ENCODE measurements at places on chromosomes 12 and 14.
A peak's percentile ranks its signal among the peaks of the same experiment; 100 is the strongest.

DNA sequence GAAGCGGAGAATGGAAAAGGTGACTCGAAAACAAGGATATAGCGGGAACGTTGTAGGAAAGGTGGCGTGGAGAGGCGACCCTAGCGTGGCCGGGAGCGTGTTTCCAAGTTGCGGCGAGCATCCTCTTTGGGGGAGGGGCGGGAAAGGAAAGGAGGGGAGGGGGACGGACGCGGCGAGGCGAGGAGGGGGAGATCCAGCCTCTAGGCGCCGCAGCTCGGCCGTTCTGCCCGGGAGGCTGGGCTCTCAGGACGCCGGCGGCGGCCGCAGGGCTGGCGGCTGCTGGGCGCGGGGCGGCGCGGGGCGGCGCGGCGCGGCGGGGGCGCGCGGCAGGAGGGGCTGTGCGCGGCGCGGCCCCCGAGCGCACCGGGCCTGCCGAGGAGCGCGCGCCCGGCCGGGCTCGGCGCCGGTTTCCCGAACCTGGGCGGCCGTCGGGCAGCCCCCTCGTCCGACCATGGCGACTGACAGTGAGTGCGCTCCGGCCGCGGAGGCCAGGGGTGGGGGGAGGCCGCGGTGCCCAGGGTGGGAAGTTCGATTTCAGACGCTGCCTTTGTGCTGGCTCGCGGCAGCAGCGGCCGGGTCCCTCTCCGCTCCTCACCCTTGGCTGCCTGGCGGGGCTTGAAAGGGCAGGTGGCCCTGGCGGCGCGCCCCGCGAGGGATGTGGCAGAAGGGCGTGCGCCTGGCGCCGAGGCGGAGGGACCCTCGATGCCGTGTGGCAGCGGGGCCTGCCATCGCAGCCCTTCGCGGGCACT lies 50.3 kb downstream of the SNAPC1 start:
- no peak for DNase-seq

- no peak for DNase-seq
Observed at GRCh38 chr14:105074601-105075053, 9.4 kb upstream of the GPR132 start.

- peak; percentile 64 for DNase-seq
Observed at GRCh38 chr12:6279256-6279628, 31.2 kb upstream of the PLEKHG6 start.

DNA sequence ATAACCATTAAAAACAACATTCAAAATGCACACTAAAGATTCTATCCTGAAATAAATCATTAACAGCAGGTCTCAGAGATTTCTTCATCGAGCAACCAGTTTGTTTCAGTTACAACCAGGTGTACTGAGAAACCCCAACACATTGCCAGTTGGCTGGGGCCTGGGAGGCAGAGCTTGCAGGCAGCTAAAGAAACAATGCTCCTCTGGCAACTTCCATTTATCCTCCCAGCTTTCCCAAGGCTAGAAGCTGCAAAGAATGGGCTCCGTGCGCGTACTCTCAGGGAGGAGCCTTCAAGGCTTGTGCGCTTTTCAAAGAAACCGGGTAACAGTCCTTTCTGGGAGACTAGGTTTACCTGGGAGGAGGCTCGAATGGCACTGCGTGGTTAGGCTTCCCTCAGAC lies 181.6 kb downstream of the MSRB3 start:
- DNase-seq: no peak

GRCh38 chr12:93580682-93581081 lies 8.2 kb downstream of the SOCS2 start:
- DNase-seq: no peak

- DNase-seq: no peak
Observed at GRCh38 chr12:78695749-78696148, 168.8 kb upstream of the SYT1 start.

- DNase-seq: no peak
Observed at GRCh38 chr12:1161197-1161596, 170.2 kb downstream of the ERC1 start.

DNA sequence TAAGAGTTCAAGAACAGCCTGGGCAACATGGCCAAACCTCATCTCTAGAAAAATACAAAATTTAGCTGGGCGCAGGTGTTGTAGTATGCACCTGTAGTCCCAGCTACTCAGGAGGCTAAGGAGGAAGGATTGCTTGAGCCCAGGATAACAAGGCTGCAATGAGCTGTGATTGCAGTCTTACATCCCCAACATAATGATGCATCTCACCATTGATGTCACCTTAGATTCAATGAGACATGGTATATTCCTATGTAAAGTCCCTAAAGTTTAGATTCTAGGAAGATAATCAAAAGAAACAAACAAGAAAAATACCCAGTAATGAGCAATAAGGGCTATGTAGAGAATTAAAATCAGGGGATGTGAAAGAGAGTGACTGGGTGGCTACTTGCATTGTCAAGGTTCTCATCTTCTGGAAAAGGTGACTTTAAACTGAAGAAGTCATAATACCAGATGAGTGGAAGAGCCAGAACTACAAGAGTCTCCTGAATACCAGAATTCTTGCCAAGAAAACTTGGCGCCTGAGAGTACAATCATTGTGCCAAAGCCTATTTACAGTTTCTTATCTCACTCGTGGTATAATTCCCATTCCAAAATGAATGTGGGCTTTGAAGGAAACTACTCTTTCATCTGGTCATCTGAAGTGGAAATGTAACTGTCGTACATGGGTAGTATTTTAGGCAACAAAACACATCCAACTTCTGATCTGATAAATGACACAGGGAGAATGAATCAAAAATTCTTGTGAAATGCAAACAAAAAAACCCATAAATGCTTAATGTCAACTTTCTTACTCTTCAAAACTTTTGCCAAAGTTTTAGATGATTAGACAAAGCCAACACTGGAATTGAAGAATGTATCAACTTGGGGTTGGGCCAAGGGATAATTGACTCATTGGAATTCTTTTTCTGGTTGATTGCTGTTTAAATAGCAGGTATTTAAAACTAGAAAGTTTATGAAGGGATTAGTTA lies 81.1 kb upstream of the ST8SIA1 start:
- DNase-seq: no peak

DNA sequence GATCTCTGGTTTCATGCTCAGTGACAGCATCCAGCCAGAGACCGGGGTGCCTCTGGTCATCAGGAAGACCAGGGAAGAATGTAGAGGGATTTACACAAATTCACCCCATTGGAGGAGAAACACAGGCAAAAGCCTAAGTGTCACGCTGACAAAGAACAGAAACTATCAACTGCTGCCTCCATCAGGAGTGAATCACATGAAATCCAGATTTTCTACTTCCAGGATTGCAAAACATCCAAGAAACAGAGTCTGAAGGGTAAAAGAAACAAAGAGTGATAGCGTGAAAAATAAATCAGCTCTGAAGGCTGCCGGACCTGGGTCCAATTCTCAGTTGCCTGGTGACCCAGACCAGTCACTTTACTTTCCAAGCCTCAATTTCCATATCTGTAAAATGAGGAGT lies 136.1 kb upstream of the MAP1LC3B2 start:
- no peak for DNase-seq

DNA sequence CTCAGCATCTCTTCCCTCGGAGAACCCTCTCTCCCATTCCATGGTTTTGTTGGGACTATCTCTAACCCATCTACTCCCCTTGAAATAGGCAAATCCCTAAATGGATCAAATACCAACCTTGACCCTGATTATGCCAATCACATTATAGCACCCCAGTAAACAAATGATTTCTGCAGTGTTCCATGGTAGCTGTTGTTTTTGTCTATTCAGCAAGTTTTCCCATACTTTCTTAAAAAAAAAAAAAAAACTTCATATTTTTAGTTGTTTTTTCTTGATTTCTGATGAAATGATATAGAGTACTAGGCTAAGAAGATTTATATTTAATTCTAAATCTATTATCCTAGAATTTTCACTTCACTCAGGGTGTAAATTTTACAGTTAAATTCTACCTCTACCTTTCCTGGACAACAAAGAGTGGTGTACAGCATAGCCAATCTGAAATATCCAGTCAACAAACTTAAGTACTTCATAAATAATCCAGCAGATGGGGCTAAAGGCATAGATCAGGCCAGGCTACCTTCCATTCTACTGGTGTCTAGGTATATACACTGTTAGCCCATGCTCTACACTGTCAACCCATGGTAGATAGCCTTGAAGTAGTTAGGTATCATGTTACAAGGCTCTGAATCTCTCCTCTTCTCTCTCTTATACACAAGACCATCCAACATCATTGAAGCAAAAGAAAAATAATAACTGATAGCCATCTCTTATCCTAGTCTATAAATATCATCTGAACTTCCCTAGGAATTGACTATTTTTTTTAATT lies 82.2 kb downstream of the PLEKHG7 start:
- DNase-seq: no peak

DNA sequence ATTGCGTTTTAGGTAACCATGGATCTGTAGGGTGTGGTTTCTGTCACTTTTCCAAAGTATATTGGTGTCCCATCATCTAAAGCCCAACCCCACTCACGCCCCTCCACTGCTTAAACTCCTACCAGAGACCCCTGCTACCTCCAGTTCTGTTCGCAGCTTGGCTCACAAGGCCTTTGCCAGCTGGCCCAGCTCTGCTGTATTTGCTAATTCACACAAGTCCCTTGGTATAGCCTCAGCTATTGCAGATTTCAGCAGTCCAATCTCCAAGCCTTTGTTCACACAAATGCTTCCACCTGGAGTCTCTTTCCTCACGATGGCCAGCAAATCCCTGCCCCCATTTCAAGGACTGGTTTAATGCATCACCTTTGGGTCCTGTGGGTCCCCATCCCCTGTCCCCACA lies 24.2 kb downstream of the ISCA2 start:
- peak; percentile 47 for DNase-seq

DNA sequence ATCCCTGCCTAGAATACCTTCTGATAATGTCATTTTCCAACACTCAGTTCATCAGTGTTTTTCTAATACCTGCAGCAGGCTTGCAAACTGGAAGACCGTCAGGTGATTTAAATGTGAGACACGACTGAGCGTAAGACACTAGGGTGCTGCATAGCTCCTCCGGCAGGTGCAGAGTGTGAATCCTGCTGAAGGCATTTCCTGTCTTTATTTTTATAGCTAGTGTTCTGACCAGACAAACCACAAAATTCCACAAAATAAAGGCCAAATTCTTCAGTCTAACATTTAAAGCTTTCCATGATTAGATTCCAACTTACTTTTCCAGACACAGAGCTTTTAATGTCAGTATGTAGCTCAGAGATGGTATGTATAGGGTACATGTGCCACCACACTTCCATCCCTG lies 70.7 kb downstream of the BBS10 start:
- DNase-seq: no peak

DNA sequence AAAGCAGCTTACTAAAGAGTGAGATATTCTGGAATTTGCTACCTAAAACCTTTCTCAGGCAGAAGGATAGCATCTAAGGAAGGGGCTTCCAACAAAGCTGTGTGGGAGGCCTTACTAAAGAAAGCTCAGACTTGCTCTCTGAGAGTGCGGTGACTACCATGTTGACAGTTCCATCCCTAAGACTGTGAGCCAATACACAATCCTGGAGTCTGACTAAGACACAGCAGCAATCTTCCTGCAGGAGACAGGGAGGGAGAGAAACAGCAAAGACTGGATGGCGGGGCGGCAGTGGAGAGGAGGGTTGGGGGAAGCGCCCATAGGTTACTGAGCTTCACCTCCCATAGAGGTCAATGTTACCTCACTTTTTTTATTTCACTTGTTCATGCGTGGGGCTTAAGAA lies 70.9 kb downstream of the KITLG start:
- DNase-seq: no peak

DNA sequence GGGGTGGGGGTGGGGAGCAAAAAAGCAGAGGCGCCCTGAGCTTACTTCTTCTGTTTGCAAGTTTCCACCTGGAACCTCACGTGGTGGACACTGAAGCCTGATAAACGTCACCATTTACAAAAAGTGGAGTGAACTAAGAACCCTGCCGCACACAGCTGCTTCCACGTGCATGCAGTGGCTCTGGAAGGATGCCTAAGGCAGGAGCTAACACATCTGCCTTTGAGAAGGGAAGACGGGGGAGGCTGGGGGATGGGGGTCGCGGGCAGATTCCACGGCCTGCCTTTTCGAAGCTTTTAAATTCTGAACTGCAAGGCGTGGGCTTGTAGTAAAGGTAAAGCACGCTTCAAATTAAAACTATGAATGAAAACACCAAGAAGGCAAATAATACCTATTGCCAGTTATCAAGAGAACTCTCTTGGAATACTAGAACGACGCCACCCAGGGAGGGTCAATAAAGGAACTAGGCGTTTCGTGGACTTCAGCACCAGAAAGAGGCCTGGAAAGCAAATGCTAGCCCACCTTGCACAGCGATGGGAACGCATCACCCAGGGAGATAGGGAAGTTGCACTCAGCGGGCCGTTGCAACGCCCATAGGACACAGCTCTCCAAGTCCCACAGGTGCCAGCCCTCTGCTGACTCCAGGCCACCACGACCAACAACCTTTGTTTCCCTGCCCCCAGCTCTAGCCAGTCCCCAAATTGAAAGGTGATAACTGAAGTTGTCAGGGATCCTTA lies 61.8 kb downstream of the TESC start:
- peak; percentile 65 for DNase-seq

GRCh38 chr14:95483309-95484165 lies 32.9 kb downstream of the SYNE3 start:
- no peak for DNase-seq

DNA sequence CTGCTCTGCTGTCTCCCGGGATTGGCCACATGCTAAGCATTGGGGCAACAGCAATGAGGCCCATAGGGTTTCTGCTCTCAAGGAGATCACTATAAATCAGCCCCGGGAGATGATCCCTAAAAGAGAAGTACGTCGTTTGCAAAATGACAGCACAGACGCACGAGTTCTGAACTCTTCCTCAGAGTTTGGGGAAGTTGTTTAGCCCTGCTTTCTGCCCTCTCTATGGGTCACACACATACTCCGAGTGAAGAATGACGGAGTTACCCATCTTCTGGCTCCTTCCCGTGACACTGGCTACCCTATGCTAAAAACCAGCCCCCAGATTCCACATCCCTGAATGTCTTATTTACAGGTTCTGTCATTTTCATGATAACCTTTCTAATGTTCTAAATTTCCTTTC lies 258.0 kb upstream of the PLEKHG7 start:
- DNase-seq: no peak

DNA sequence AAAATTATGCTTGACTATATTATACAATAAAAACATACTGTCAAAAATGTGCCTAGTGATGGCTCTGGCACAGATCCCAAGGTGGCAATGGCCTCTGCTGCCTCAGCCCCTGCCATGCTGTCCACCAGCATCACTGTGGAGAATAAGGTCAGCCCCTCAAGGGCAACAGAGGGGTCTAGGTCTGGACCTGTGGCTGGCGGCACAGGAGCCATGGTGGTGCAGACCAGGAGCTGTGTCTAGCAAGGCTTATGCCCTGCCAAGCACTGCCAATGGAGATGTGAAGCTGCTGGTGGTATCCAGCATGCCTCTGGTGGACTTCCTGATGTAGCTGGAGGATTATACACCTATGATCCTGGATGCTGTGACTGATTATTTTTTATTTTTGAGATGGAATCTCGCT lies 125.9 kb downstream of the DENND5B start:
- DNase-seq: no peak

DNA sequence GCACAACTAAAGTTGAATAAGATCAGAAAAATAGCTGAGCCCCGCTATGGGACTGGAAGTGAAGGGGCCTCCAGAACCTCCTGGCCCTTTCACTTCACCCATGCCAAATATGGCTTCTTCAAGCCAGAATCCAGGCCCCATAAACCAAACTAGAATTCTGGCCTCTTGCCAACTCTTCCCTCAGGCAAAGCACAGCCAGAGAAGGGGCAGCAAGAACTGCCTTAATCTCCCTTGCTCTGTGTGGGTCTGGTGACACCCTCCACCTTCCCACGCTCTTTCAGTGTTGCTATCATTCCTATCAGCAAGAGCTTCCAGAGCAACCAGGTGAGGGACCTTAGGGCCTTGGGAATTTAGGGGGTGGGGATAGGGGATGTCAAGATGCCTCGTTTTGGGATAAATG lies 3.1 kb upstream of the PNMA1 start:
- no peak for DNase-seq
